Bronchus fibroblast of lung (primary cell): ENCODE measurements at places on chromosomes 11 and 22. TPM values are rescaled to one million over a fixed set of nuclear protein-coding genes. Genes with fewer than 3 reads are reported as not detected.

Gene OR8D2
- total RNA-seq, result not detected in 2 replicates

Gene CATSPERZ
- 0.15 TPM in 1 of 2 replicates, not detected in the other for total RNA-seq

Gene LRP4
- 1.2 TPM in 2 replicates for total RNA-seq

Gene IPO7
- 49.8 and 60.9 TPM in 2 replicates for total RNA-seq

Gene TTC36
- total RNA-seq, result 1.0 TPM in 1 of 2 replicates, not detected in the other

Gene CDON
- 1.8 and 3.4 TPM in 2 replicates for total RNA-seq

Gene NNMT
- total RNA-seq, result 447 and 483 TPM in 2 replicates

Gene GLB1L2
- 0.50 and 0.89 TPM in 2 replicates for total RNA-seq
